ENCODE measurements at places on chromosomes 16 and 17. TPM values are rescaled to one million over a fixed set of nuclear protein-coding genes. Genes with fewer than 3 reads are reported as not detected.

Gene P2RX5
- total RNA-seq, result 0.23 TPM

DNA sequence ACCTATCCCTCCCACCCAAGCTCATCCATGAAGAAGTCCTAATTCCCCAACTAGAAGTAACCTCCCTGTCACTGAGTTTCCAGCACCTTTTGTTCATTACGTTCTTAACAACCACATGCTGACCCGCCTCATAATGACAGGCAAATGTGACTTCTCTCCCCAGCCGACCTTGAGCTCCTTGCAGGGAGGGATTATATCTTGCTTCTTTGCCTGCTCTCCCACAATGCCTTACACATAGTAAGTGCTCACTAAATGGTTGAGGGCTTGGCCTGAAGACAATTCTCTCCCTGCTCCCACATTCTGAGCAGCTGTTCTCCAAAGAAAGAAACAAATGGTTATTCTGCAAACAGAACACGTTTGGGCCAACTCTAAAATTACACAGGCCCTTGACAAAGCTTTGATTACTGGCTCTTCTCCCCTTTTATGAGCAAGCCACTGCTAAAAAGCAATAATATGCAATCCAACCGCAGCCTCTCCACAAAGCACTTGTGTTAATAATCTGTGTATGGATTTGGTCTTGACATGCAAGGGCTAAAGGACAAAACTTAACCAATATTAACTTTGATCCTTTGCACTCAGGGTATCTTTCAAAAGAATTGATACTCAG lies 23.2 kb downstream of the SLC39A11 start:
- DNase-seq, result no peak

DNA sequence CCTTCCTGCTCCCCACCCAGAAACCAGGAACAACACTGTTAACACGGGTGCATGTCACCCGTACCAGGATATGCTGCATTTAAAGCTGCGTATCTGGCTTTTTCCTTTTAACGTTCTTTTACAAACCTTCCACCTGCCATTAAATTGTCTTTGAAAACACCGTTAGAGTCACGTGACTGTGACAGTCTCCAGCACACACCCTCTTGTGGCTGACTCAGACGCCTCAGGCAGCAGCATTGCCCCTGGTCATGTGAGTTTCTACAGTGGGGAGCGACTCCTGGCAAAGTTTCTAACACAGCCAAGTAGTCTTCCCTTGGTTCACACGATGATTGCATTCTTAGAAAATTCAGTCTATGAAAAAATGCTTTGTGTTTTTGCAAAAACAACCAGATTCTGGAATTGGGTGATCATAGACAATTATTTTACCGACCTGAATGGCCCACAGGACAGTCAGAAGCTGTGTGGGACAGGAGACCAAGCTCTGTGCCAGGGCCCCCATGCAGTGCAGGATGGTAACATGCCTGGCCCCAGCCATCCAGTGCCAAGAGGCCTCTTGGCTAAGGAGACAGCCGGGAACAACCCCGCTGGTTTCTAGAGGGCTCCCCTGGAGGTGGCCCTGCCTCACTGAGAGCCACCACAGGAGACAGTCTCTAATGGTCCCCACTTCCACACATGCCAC lies 199.1 kb downstream of the KATNIP start:
- peak; percentile 80 for DNase-seq

DNA sequence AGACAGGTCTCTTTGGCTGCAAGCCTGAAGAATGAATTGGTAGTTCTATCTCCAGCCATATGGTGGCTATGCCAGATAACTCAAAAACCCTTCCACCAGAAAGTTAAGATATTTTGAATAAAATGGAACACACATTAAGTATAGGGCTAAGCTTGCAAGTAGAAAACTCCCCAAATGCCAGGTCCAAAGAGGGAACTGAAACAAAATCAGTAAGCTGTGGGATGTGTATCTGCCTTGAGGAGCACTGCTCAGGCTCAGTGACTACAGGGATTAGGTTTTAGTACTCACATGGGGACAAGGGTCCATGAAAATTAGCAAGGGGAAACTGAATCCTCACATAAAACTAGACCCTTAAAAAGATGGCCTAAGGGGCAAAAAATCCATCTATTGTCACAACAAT lies 115.7 kb upstream of the PMFBP1 start:
- DNase-seq, result no peak

DNA sequence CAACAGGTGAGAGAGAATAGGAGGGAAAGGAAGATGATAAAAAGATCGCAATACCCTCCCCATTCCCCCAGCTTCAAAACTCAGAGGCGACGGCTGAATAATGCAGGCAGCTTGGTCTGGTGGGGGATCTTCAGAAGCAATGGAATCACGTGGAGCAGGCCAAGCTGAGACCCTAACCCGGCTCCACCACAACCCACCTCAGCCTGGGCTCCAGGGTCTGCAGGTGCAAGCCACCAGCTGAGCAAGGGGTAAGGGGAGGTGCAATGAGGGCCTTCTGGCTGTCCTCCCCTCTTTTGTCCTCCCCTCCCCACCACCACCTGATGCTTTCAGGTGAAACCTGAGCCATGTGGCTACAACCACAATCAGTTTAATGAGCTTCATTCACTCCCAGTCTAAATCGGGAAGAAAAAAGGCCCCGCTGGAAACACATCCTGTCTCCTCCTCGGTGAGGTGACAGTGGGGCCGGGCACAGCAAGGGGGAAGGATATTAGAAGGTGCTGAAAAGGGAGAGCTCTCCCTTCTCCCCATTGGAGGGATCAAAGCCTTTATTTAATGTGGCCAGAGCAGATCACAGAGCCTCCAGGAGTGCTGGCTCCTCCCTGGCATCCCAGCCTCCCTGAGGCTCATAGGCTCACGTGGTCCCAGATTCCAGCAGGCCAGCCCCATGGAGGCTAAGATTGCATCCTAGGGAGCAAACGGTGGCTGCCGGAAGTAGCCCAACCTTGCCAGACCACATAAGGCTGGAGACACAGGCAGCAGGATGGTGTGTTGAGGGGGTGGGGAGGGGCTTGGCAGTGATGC lies 261.0 kb downstream of the SOX9 start:
- no peak for DNase-seq

- DNase-seq, result no peak
Measured at GRCh38 chr17:8175795-8176196, 384 bp downstream of the TMEM107 start.

Gene TEDC2
- 7.0 TPM for total RNA-seq

Gene MYOCD
- total RNA-seq, result under 0.01 TPM

Gene GDPD1
- 1.6 TPM for total RNA-seq
